ENCODE measurements at places on chromosomes 2 and 18. TPM values are rescaled to one million over a fixed set of nuclear protein-coding genes. Genes with fewer than 3 reads are reported as not detected.

DNA sequence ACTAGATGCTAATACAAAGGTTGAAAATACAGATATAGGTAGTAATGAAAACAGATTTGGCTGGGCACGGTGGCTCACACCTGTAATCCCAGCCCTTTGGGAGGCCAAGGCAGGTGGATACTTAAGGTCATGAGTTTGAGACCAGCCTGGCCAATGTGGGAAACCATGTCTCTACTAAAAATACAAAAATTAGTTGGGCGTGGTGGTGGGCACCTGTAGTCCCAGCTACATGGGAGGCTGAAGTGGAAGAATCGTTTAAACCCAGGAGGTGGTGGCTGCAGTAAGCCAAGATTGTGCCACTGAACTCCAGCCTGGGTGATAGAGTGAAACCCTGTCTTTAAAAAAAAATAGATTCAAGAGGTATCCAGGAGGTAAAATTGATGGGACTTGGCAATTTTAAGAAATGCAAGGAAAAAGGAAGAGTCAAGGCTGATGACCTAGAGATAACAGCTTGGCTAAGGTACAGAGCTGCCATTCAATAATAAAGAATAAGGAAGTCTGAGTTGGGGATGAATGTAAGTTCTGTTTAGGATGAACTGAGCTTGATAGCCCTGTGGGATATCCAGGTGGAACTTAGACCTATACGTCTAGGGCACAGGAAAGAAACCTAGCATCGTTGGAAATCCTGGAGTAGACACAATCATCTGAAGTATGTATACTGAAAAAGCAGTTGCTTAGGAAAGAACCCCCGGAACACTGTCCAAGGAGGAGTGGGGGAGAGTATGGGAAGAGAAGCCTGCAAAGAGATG is 9.1 kb downstream of the MAT2A start:
- peaks cover 23% of the 10 kb centered on the region for H3K4me1 ChIP-seq
- no peaks in the 10 kb centered on the region for H3K27me3 ChIP-seq
- H3K36me3 ChIP-seq, result peaks cover 90% of the 10 kb centered on the region
- H3K27ac ChIP-seq, result peak overlapping the region; percentile 29
- H3K4me3 ChIP-seq, result no peak overlapping the region

DNA sequence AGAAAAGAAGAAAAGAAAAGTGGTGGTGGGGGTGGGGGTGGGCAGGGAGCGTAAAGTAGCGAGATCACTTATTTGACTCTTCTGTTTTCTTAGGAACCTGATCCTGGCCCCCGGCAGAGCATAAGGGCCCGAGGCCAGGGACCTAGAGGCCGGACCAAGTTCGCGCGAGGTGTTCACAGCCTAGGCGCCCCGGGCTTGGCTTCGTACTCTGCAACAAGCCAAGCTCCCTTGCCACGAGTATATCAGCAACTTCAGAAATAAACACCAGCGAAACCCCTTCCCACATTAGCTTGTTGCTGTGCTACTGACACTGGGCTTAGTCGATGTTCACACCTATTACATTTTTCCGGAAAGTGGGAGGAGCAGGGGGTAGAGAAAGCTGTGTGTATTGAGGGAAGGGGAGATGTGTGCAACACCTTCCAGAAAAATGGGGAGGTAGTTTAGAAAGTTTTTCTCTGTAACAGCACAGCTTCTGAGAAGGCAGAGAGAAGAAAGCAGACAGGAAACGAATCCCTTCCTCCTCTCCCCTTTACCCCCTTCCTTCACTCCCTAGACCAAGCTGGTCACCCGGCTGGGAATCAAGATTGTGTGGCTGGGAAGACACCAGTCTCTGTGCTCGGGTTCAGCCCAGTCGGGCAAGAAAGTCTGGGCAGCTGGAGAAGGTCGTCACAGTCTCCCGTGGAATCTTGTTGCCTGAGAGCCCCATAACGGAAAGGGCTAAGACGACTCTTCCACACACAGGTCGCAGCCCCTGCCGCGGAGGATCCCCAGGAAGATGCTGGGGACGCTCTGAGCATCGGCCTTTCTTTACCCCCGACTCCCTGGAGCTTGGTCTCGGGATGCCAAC is 12.0 kb upstream of the SATB2 start:
- peak; percentile 90 for DNase-seq
- peaks cover 100% of the 10 kb centered on the region for H3K27me3 ChIP-seq
- H3K4me1 ChIP-seq, result peaks cover 32% of the 10 kb centered on the region

The IL37 gene
- not detected for total RNA-seq

- no peak for DNase-seq
- peak overlapping the region; percentile 76 for H3K27ac ChIP-seq
- peak overlapping the region; percentile 95 for H3K4me3 ChIP-seq
- no peaks in the 10 kb centered on the region for H3K27me3 ChIP-seq
These were observed 25.1 kb upstream of the TMEM182 start for GRCh38 chr2:102736410-102737409.

DNA sequence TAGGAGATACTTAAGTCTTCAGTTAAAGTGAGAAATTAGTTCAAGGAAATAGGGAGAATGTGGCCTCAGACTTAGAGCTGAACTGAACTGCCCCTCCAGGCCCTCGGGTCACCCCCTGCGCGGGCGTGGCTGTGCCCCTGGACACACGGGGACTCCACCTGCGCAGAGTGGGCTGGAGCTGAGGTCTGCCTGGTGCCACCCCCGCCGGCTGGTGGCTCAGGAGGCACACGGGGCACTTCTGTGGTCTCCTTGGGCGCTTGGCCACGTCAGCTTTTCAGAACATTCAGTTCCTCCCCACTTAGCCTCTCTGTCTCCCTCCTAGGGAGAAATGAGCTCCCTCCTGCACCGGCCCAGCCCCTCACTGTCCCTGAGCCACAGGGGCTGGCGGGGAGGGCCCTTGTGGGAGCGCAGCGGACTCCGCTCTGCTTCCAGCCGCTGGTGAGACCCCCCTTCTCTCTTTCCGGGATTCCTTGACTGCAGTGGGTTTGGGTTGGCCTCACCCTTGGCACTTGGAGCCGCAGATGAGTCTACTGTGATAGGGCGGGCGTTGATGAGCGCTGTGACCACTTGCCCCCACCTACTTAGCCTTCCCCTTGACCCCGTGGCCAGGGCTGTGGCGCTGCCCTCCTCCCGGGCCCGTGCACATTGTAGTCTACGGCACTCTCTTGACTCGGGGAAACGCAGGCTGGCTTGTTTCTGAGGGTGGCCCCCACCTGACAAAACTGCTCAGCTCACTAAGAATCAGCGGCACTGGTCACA is 18.2 kb upstream of the PDIA6 start:
- H3K36me3 ChIP-seq, result no peaks in the 10 kb centered on the region
- DNase-seq, result no peak
- H3K4me3 ChIP-seq, result no peak overlapping the region
- H3K27me3 ChIP-seq, result no peaks in the 10 kb centered on the region

DNA sequence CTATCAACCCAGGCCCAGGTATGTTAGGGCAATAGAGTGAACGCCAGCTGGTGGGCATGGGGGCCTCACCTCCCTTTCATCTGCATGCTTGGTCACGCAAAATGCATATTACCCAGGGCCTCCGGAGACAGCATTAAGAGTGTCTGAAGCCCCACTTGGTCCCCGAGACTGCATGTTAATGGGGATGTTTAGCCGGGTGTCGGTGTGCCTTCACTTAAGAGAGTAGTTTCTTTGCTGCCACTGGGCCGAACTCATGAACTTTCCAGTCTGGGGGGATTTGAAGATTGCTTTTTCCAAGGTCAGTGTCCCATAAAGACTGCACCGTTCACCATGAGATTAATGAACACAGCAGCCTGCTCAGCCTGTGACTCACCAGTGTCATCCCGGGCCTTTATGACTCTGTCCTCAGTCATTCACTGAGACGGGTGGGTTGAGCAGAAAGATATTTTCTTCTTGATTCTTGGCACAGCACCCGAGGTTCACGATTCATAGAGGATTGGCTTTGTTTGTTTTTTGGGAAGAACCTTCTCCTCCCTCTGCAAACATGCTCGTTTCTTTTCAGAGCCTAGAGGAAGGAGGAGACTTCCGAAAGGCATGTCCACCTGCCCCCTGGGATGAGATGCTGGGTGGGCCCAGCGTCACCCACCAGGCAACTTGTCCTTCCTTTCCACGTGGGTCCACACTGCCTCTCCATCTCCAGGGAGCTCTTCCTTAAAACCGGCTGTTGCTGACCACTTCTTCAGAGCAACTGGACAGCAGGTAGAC is 199.1 kb downstream of the GLI2 start:
- no peak for DNase-seq
- peaks cover 25% of the 10 kb centered on the region for H3K4me1 ChIP-seq
- H3K4me3 ChIP-seq, result no peak overlapping the region
- H3K36me3 ChIP-seq, result no peaks in the 10 kb centered on the region
- no peaks in the 10 kb centered on the region for H3K27me3 ChIP-seq
- H3K27ac ChIP-seq, result peak overlapping the region; percentile 84

The RPRM gene
- 12.1 TPM for total RNA-seq

DNA sequence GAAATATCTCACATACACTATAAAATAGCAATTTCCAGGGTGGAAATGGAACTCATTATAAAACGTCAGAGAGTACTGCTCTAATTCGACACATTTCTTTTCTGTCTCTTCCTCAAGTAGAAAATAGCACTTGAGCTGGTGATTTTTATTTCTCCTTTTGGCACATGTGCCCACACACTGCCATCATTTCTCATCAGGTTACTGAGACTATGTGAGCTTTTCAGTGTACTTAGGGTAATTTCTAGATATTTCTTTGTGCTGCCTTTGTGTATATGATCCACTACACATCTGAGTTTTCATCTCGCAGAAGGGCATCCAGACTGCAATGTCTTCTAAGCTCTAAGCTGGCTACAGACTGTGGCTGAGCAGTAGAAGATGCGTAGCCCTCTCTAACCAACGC is 62.1 kb upstream of the PGAP1 start:
- peaks cover 37% of the 10 kb centered on the region for H3K36me3 ChIP-seq
- no peak overlapping the region for H3K4me3 ChIP-seq
- no peak for DNase-seq
- H3K4me1 ChIP-seq, result peaks cover 17% of the 10 kb centered on the region
- H3K27me3 ChIP-seq, result no peaks in the 10 kb centered on the region

The STK11IP gene
- 15.4 TPM for total RNA-seq

DNA sequence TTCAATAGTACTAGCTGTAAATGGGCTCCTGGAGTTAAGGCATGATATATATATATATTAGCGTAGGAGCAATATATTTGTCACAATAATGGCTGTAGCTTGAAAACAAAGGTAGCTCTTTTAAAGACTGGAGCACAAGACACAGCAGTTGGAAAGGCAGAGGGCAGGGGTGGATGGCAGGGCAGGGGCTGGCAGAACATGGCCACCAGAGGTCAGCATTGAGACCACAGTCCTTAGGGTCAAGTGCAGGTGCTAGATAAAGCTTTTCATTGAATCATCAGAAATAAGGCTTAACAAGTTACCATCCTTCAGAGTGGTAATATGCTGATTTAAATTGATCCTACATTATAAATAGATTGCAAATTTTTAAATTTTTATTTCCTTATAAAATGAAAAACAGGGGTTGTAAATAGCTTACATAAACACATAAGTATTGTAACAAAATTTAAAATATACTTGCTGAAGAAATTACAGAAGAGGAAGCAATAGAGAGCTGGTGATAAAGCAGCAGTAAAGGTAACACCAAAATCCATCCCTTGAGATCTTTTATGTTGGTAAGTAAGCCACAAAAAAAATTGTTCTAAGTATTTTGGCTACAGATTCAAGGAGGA is 161.2 kb upstream of the PIEZO2 start:
- no peak overlapping the region for H3K27ac ChIP-seq
- DNase-seq, result no peak
- no peaks in the 10 kb centered on the region for H3K27me3 ChIP-seq
- no peaks in the 10 kb centered on the region for H3K36me3 ChIP-seq

DNA sequence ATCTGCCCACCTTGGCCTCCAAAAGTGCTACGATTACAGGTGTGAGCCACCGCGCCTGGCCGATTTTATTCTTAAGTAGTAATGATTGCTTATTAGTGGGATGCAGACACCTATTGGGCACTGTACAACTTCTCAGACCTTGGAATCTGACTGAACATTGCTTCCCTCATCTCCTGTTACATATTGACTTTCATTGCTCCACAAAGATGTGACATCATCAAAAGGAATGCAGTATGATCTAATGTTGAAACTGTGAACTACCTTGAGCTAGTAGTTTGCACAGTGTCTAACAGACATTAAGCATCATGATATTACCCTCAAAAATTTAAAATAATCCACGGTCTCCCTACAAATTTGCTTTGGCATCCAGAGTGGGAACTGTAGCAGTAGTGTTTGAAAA is 109.8 kb upstream of the SIX2 start:
- DNase-seq, result peak; percentile 62
- no peak overlapping the region for H3K4me3 ChIP-seq
- H3K27ac ChIP-seq, result no peak overlapping the region
- no peaks in the 10 kb centered on the region for H3K27me3 ChIP-seq

The CDC42EP3 gene
- total RNA-seq, result 71.1 TPM

GRCh38 chr2:241601841-241602240 is 35.1 kb downstream of the THAP4 start:
- no peak overlapping the region for H3K27ac ChIP-seq
- H3K4me3 ChIP-seq, result no peak overlapping the region
- DNase-seq, result no peak

The ABCB11 gene
- total RNA-seq, result not detected

DNA sequence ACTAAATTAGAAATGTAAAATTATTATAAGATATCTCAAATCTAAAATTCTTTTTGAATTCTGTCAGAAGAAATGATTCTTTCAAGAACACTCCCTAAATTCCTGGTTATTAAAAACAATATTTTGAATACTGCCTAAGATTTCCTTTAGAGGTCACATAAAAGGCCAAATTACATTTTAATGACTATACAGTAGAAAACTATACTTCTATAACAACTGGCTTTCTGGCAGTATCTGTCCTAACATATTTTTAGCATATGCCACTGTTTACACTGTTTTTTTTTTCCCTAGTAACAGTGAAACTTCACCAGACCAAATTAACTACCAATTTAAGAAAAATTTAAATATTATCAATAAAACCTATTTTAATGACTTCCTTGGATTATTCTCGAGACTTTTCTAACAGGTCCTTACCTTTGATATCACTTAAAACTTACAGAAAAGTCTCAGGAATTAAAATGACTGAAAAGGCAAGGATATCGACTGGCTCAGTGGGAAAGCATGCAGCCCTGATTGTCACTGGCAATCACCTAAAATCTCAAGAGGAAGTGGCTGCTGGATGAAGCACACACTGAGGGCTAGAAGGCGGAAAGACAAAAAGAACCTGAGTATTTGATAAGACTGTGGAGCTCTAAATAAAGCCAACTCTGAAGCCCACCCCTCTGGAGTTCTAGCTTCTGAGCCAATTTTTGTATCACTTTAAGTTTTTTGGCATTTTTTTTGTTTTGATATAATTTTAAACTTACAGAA is 59.6 kb downstream of the SPIRE1 start:
- H3K27me3 ChIP-seq, result no peaks in the 10 kb centered on the region
- no peak overlapping the region for H3K4me3 ChIP-seq
- no peak overlapping the region for H3K27ac ChIP-seq
- no peak for DNase-seq
- H3K36me3 ChIP-seq, result no peaks in the 10 kb centered on the region

DNA sequence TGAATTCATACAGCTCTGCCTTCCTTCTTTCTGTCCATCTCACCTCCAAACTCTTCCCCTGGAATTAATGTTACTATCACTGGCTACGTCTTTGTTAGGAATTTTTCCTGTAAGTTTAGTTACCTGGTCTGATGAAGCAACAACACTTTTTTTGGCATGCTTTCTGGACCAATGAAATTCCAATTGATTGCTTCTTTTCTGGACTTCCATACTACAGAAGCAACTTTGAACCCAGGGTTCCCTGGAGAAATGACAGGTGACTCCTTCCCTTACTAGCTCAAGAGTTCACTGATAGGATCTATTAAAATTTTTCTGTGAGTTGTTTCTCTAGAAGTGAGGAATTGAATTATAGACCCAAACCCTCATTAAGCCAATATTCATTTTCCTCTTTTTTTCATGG is 41.4 kb upstream of the STPG4 start:
- no peak for DNase-seq
- H3K27ac ChIP-seq, result no peak overlapping the region
- H3K27me3 ChIP-seq, result no peaks in the 10 kb centered on the region

The TEKT4 gene
- total RNA-seq, result 0.19 TPM
